ENCODE measurements at places on chromosomes 16 and 17.

DNA sequence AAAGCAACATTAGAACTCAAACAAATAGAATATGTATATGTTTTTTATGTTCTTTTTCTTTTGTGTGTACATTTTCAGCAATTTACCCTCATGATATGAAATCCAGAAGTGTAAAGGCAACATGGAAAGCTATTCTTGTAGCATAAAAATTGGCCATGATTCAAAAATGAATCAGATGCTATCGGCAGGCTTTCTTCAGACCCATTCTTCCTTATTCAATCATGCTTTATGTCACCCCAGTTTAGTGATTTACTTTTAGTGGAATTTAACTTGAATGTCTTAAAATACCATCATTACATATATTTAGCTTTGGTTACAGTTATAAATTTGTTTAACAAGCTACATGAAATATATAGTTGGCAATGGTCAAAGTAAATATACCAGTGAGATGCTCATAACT lies 21.4 kb upstream of the SMIM36 start:
- no peak for DNase-seq

DNA sequence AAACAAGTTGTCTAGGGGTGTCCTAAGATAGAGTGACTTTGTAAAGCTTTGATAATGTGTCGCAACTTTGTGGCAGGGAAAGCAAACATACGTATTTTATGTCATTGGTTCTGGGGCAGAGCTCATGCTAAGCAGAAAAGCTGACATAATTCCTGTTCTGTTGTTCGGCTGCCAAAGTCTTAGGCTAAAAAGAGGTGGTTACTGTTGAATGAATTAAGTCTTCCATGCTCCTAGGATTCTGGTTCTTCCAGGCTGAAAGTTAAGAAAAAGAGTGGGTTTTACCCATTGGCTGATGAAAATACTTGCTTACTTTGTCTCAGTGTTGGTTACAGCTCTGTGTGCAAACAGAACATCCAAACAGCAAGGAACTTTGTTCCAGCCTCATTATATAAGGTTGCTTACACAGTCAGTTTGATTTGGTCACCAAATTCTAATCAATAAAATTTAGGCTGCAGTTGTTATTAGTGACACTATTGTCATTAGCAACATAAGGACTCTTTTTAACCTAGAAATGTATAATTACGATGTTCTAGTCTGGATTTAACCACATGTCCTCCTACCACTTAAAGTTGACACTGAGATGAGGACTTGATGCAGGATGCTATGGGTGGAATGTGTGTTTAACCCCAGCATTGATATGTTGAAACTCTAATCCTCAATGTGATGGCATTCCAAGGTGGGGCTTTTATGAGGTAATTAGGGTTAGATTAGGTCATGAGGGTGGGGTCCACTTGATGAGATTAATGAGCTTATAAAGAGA lies 114.0 kb upstream of the GOT2 start:
- no peak for DNase-seq

- DNase-seq, result no peak
Observed at GRCh38 chr16:56193951-56194726, 2.9 kb downstream of the GNAO1 start.

- DNase-seq, result no peak
Observed at GRCh38 chr17:20961586-20961985, 81.2 kb downstream of the USP22 start.

DNA sequence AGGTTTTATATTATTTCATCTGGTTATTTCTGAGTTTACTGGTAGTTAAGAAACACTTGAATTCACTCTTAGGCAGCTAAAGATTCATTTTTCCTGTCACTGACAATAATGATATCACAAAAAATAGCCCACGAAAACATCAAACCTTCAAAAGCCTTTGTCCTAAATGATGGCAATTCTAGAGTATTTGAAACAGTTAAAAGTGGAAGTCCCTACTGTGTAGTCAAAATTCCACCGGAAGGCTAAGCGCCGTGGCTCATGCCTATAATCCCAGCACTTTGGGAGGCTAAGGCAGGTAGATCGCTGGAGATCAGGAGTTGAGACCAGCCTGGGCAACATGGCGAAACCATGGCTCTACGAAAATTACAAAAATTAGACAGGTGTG lies 103.5 kb downstream of the HIC1 start:
- DNase-seq, result no peak

- no peak for DNase-seq
Observed at GRCh38 chr17:48505788-48506187, 25.0 kb downstream of the HOXB1 start.

DNA sequence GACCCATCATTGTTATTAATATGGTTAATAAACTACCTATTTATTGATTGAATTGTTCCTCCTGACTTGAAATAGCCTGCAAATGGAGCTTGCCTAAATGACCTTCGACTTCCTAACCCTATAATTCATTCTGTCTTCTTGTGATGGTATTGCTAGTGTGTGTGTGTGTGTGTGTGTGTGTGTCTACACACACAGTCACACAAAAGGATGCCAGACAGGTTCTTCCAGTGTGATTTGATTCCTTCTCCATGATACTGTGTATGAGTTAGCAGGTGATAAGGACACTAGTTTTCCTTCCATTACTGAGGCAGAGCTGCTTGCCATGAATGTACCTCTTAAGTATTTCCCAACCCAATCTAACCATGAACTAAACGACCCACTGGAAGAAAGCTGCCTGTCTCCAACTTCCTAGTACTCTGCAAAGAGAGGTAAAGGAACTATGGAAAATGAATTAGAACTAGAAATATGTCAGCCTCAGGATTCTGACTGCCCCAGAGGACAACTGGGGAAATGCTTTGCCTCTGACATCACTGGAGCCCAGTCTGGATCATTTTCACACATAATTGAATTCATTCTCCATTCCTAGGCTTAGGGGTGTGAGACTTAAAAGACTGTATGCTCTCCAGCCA lies 3.5 kb upstream of the CDC6 start:
- DNase-seq, result no peak

GRCh38 chr17:8382052-8382879 lies 727 bp downstream of the RPL26 start:
- no peak for DNase-seq

Measured in NCI-H1048 (cell line).